ENCODE measurements at places on chromosomes 11 and 22. TPM values are rescaled to one million over a fixed set of nuclear protein-coding genes. Genes with fewer than 3 reads are reported as not detected.

Gene PAX6
- not detected for total RNA-seq

Gene AQP11
- total RNA-seq, result 1.9 TPM

Gene LMNTD2
- 16.5 TPM for total RNA-seq

Gene LRRC55
- 13.2 TPM for total RNA-seq

Gene OR56A3
- total RNA-seq, result not detected

Gene SLC22A25
- not detected for total RNA-seq

Gene GGTLC3
- total RNA-seq, result not detected

Gene HTATIP2
- total RNA-seq, result 11.1 TPM

Gene ARHGAP8
- 166 TPM for total RNA-seq

DNA sequence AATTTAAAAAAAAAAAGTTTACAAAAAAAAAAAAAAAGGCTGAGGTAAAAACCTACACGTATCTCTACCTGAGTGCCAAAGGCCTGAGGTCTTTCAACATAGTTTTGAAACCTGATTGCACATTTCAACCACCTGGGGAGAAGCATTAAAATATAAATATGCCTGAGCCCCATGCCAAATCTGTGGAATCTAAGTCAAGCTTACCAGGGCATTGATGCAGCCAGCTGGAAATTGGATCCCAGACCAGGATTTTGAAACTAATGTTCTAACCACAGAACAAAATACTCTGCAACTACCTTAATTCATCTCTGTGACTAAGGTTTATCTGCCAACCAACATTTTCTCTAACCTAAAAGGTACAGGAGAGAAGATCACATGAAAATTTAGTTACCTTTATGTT lies 38.8 kb upstream of the CHRNA10 start:
- no peak for DNase-seq

GRCh38 chr11:45089676-45090499 lies 56.6 kb upstream of the PRDM11 start:
- no peak for DNase-seq

GRCh38 chr11:125593114-125593820 lies 615 bp downstream of the STT3A start:
- DNase-seq, result no peak

DNA sequence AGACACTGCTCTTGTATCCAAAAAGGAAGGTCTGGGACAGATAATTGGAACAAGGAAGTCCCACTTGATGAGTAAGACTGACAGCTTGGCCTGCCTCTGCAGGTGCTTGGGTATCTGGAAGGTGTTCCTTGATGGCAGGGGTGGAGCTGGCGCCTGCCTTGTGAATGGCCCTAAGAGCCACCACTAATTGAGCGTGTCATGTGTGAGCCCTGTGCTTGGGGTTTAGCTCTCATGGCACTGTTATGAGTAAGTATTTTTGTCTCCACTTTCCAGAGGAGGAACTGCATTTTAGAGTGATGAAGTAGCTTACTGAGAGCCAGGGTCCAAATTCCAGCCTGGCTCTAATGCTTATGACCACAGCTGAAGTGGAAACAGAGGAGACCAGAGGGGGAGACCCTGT lies 71.2 kb upstream of the NECTIN1 start:
- no peak for DNase-seq

DNA sequence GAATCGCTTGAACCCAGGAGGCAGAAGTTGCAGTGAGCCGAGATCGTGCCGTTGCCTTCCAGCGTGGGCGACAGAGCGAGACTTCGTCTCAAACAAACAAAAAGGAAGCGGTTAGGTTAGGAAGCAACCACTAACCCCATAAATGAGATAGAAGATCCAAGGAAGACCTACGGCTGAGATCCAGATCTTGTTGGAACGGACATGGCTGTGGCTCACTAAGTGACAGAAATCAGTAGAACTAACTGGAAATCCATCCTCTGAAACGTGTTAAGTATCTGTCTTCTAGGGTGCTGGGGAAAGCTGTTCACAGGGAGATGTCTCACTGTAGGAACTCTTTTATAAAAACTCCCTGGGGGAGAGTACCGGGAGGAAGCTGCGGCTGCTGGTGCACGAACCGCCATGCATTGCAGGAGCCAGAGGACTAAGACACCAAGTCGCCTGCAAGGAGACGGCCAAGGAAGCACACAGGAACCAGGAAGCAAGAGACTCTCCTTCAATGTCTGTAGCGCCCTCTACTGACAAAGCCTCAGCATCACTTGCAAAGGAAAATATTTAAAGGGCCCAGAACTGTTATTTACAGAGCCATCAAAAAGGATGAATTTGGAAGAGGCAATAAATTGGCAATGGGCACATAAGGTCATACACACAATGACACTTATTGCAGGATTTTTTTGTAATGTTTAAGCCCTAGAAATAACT lies 16.9 kb upstream of the SPTY2D1 start:
- no peak for DNase-seq

DNA sequence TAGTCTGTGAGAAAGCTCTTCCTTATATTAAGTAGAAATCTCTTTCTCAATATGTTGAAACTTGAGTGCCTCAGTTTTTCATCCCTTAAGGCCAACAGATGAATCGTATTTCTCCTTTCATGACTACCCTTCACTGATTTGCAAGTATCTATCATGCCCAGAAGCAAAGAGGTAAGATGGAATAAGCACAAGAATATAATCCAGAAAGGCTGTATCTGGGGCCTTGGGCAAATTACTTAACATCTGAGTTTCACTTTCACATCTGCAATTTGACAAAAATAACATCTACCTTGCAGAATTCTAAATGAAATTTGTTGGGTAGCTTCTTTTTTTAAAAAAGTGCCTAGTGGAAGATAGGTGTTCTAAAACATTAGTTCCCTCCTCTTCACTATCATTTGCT lies 552.4 kb upstream of the ANO5 start:
- no peak for DNase-seq

- no peak for DNase-seq
Observed at GRCh38 chr22:47593911-47594311, 831.5 kb downstream of the TBC1D22A start.

- no peak for DNase-seq
Observed at GRCh38 chr11:126510621-126511370, 155.3 kb downstream of the ST3GAL4 start.

DNA sequence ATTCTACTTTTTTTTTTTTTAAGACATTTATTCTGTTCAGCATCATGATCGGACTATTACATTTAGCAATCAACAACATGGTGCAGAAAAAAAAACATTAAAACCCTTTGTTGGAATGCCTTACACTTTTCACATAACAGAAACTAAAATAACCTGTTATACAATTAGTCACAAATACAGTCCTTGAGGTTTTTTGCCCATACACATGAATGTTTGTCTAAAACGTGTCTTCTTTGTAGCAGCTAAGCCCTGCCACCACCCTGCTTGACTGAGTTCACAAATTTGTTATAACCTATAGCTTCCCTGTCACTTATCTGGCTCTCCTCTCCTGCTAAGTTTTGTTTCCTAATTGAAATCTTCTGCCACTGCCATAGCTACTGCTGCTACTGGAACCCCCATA lies 75.4 kb upstream of the ARHGAP20 start:
- no peak for DNase-seq

DNA sequence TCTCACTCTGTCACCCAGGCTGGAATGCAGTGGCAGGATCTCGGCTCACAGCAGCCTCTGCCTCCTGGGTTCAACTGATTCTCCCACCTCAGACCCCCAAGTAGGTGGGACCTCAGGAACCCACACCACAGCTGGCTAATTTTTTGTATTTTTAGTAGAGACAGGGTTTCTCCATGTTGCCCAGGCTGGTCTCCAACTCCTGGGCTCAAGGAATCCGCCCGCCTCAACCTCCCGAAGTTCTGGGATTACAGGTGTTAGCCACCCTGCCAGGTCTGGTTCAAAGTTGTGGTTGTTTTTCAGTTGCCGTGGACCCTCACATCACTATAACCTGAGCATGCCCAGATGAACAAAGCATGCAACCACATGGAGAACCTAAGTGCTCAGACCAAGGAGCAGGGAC lies 13.0 kb upstream of the RAB39A start:
- no peak for DNase-seq

- no peak for DNase-seq
Observed at GRCh38 chr11:88119561-88119960, 55.7 kb downstream of the RAB38 start.

DNA sequence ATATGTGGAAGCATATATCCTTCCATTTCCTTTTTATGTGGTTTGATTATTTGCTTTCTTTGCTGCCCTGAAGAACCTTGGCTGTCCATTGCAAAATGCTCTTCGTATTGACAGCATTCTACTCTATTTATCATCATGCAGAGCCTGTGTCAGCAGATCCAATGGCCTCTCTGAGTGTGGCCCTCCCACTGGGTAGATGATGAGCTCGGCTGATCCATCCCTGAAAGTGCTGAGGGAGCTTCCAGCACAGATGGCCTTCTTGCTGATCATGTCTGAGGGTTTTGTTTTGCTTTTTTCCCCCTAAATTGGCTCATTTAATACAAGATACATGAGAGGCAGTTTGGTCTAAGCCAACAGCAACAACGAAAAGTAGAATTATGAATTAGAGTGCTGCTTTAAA lies 181.0 kb downstream of the GRIA4 start:
- DNase-seq, result no peak

- no peak for DNase-seq
Observed at GRCh38 chr11:45209000-45209879, 62.8 kb downstream of the PRDM11 start.

GRCh38 chr11:2813141-2813908 lies 72.2 kb downstream of the CDKN1C start:
- no peak for DNase-seq
